Esophagus muscularis mucosa (tissue), 4 donors: ENCODE measurements at places on chromosomes 7 and 10. TPM values are rescaled to one million over a fixed set of nuclear protein-coding genes. Genes with fewer than 3 reads are reported as not detected.

The GATA3 gene
- total RNA-seq, result 0.19 TPM

The SH2D4B gene
- 0.42 TPM for total RNA-seq

The DENND2A gene
- total RNA-seq, result 46.4 TPM

The CRTAC1 gene
- 8.7 TPM for total RNA-seq

The KIAA1217 gene
- total RNA-seq, result 12.0 TPM

The CALCR gene
- total RNA-seq, result not detected

The ASB10 gene
- total RNA-seq, result not detected

The MICU1 gene
- 33.3 TPM for total RNA-seq

The SLC13A1 gene
- total RNA-seq, result 0.11 TPM

The TMEM270 gene
- total RNA-seq, result not detected

The PSTK gene
- 1.4 TPM for total RNA-seq

The GPRIN2 gene
- 1.3 TPM for total RNA-seq

The RAPGEF5 gene
- total RNA-seq, result 25.6 TPM

The ZEB1 gene
- 183 TPM for total RNA-seq

The GSDME gene
- 11.2 TPM for total RNA-seq

The ASIC3 gene
- 2.6 TPM for total RNA-seq

The CYP3A7 gene
- 0.26 TPM for total RNA-seq

The EPHB6 gene
- 10.5 TPM for total RNA-seq

The SEC61A2 gene
- total RNA-seq, result 4.1 TPM

The KCNH2 gene
- total RNA-seq, result 41.5 TPM

The AGR3 gene
- total RNA-seq, result 0.45 TPM

The SPDYE2 gene
- total RNA-seq, result not detected

The ACSM6 gene
- total RNA-seq, result not detected

The SUN3 gene
- total RNA-seq, result not detected

The SPRN gene
- total RNA-seq, result not detected

The PDE1C gene
- total RNA-seq, result 19.9 TPM

The SLC13A4 gene
- not detected for total RNA-seq

The LDB3 gene
- total RNA-seq, result 12.6 TPM

The CNPY1 gene
- total RNA-seq, result not detected

The PSPH gene
- total RNA-seq, result 10.8 TPM

The SMKR1 gene
- 0.33 TPM for total RNA-seq

The KLF14 gene
- total RNA-seq, result 0.26 TPM

The MYPN gene
- total RNA-seq, result 0.52 TPM

The ADAM8 gene
- total RNA-seq, result 2.1 TPM

The HOXA3 gene
- 10.2 TPM for total RNA-seq

The FKBP6 gene
- total RNA-seq, result not detected

The TMEM236 gene
- 0.34 TPM for total RNA-seq

The HMX2 gene
- not detected for total RNA-seq

The PON1 gene
- not detected for total RNA-seq

The ZNF786 gene
- 5.0 TPM for total RNA-seq
